Hepatic stellate cell (primary cell): ENCODE measurements at places on chromosomes 2 and 18.
A peak's percentile ranks its signal among the peaks of the same experiment; 100 is the strongest.

DNA sequence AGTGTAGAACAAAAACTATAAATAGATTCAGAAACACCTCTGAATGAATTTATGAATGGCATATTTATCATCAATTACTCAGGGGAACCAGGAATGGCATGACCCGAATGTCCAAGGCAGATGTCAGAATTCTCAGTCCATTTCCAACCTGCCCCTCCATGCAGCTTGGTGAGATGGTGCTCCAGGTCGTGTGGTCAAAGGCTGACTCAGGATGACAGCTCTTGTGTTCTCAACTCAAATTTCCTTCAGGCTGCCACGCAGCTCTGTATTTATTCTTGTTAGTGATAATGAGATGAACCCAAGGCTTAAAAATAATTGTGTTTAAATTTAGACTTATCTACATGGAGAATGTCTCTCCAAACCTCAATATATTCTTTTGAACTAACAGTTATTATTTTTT is 146.9 kb downstream of the METTL4 start:
- DNase-seq: no peak

DNA sequence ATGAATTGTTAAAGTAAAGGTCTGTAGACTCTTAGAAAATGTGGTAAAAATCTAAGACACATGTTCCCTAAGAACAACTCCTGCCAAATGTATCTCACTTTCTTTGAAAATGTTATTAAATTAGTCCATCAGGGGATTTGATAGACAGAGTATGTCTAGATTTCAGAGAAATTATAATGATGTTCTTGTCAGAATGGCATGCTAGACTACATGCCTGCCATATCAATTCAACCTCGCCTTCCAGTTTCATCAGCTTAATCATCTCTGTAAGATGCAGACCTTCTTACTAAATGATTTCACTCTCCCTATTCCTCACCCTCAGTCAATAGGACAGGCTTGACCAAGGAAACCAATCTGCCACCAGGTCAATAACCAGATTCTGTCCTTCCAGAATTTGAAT is 368.4 kb downstream of the TXNL1 start:
- no peak for DNase-seq

GRCh38 chr2:8589721-8590120 is 92.1 kb upstream of the ID2 start:
- no peak for DNase-seq

DNA sequence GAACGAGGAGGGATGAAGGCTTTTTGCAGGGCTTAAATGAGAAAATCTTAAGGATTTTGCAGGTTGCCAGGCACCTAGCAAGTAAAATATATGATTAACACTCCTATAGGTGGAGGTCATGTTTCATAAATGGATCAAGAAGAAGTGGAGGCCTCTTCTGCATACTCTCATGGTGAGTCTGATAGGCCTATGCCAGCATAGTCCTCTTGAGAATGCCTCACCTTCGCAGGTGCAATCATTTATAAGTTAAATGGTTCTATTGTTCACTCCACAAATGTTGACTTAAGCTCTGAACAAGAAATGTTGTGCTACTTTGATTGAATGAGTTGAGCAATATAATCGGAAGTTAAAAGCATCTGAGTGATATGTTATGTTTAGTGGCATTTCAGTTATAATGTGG is 12.1 kb downstream of the LRRTM1 start:
- DNase-seq: no peak

GRCh38 chr2:79982445-79982844 is 322.1 kb downstream of the LRRTM1 start:
- no peak for DNase-seq

GRCh38 chr18:75625966-75626365 is 198.5 kb upstream of the SMIM21 start:
- no peak for DNase-seq

- DNase-seq: no peak
These were observed 91.5 kb upstream of the HS6ST1 start for GRCh38 chr2:128410035-128410757.

GRCh38 chr2:27988306-27988705 is 97.8 kb downstream of the BABAM2 start:
- no peak for DNase-seq

DNA sequence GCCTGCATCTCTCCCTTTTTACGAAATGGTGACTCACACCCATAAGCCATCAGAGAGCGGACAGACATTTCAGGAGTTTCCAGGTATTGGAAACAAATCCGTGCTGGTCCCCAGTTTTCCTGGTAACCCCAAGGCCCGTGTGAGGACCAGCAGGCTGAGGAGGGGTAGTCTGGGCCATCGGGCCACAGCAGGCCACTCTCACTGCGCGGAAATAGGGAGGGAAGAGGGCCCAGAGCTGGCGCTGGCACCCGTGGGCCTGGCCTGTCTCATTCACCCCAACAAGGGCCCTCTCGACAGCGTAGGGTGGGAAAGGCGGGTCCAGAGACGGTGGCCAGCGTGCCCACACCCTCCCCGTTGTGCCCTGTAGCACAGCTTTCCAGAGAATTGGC is 13.7 kb upstream of the FAHD2A start:
- DNase-seq: peak; percentile 1

GRCh38 chr2:18311420-18312195 is 248.8 kb downstream of the RDH14 start:
- no peak for DNase-seq

DNA sequence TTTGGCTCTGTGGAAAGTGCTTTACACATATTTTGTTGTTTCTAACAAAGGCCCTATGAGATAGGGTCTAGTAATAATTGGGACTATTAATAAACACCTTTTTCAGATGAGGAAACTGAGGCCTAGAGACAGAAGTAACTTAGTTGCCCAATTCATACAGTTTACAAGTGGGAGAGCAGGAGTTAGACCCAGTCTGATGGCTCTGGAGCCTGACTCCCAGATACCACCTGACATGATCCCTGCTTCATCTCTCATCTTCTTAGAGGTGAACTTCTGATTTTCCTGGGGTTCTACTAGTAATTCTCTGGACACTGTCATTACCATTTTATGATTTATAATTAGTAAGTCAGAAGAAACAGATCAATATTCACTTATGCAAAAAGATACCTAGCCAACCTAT is 49.1 kb upstream of the OTX1 start:
- no peak for DNase-seq

DNA sequence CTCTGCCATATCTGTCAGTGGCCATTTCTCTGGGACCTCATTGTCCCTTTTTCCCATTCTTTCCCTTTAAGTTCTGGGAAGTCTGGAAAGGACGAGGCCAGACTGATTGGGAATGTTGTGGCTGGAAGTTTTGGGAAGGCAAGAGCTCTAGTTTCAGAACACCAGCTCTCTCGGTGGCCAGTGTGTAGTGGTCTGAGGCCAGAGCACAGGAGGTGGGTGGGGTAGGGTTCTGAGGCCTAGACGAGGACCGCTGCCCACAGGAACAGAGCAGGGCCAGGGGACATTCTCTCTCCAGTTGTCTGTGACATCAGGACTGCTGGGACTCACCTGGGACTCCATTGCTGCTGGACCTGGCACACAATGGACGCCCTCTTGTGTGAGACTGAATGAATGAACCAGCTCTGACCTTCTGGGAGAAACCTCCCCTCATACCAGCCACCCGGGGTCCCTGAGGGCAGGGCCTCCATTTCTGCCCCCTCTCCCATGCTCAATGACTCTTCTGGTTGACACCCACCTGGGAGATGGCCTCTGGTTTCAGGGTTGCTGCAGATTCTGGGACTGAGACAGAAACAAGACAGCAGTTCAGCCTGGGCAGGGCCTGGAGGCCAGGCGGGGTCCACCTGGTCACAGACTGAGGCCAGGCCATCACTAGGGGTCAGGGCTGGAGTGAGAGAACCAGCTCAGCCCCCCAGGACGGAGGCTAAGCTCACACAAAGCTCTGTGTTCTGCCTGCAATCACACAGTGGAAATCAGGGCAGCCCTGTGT is 8.4 kb upstream of the NPPC start:
- DNase-seq: no peak

GRCh38 chr2:134250840-134251461 is 2.9 kb upstream of the MGAT5 start:
- no peak for DNase-seq

DNA sequence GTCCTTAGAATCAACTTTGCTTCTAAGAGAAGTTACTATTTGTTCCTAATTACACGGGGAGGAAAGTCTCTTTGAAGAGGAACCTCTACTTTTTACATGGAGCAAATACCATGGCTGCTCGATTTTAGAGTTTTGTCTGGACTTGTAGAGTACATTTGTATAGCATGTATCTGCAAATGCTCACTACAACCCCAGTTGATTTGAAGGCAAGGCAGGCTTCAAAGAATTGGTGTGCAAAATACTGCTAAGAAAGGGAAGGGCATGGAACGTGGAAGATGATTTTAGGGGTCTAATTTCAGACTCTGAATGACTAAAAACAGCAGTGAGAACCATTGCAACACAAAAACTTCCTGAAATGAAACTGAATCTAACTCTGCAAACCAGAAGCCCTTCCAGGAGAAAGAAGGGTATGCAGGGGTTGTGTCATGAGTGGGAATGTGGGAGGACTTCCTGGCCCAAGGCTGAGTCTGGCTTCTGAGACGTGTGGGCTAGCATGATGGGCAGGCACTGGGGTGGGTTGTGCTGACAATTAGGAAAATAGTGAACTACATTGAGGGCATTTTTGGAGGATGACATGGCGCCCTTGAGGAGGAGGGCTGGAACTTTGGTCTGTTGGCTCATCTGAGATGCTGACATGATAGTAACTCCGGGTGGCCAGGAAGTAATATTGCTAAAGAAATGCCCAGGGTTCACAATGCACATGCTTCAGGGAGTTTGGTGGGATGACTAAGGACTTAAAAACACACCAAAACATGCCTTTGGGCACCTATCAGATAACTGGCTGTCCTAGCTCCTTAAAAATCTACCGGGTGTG is 18.9 kb upstream of the IL1R2 start:
- peak; percentile 80 for DNase-seq

DNA sequence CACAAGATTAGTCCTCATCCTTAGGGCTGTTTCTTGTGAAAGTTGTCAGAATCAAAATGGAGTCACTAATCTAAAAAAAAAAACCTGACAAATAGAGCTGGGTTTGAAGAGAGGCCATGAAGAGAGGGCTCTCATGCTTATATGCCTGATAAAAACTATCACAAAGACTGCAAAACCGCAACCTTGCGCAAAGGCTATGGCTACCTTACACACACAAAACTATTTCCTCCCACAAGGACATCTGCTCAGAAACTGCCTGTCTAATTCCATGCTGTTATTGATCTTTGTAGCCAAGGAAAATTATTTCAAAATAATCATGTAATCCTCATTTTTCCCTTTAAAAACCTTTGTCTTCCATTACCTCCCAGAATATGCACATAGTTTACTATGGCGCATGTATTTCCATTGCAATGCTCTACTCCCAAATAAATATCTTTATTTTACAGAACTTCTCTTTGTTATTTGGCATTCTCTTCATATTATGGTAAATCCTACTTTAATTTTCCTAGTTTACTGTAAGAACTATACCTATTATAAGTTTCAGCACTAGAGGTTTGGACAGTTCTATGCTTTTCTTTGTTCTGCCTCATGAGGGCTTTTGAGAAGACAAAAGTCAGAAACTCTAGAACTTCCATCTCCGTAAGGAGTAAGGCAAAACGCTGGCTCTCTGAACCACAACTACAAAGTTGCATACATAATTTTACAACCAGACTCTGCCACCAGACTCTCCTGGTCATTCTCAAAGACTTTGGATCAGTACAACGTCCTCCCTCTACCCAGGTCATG is 9.6 kb upstream of the DPYSL5 start:
- no peak for DNase-seq

DNA sequence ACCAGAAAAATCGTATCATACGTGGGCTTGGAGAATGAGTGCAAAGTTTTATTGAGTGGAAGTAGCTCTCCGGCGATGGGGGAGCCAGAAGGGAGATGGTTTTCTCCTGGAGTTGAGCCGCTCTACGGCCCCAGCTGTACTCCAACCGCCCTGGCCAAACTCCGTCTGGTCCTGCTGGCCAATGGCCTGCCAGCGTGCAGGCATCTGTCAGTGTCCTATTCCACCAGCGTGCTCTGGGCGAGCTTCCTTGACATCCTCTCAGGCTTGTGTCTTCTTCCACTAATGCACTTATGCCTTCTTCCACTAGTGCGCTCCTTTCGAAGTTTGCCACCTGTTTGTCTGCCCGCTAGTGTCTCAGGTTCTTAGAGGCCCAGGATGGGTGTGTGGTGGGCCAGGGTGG is 345.5 kb upstream of the CDH19 start:
- no peak for DNase-seq

DNA sequence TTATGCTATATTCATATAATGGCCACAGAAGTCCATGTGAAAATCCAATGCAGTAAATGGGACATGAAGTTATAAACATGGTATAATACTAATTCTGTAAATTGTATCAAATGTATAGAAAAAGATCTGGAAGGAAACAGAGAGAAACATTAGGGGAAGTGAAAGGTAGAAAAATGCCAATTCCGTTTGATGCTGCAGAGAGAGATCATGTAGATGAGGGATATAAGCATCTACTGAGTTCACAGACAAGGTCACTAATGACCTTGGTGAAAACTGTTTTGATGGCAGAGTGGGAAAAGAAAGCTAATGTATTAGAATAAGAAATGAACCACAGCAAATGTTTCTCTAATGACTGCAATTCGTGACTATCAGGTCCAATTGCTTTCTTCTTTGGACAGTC is 56.0 kb downstream of the BARD1 start:
- DNase-seq: no peak

DNA sequence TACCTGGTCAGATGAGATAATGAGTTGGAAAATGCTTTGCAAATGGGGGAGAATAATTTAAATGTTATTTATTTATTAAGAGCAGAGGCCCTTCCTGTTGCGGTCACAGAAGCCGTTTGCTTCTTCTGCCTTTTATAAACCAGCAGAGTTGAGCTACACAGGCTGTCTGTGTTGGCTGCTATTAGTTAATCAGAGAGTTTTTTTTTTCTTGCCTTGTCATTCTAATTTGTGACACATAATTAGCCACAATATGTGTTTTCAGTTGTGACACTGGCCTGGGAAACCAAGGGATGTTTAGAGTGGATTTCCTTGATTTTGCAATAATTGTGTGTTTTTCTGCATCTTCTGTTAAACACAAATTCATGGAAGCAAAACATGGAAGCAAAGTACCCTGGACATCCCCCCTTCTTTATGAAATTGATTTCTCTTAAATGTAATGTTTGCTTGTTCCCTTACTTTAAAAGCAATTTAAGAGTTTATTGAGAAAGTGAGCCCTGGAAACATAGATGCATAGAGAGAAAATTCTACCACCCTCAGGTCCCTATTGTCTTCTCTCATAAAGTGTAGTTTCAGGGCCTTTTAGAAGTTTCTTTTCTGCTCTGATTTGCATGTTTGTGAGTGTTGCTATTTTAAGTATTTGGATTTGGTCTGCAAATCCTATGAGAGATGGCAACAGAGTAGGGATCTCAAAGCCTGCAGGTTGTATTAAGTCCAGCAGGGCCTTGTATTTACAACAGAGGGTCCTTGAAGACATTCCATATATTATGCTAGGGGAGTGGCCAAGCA is 22.8 kb upstream of the IL37 start:
- no peak for DNase-seq

GRCh38 chr2:64700133-64700809 is 46.6 kb upstream of the SERTAD2 start:
- DNase-seq: no peak

DNA sequence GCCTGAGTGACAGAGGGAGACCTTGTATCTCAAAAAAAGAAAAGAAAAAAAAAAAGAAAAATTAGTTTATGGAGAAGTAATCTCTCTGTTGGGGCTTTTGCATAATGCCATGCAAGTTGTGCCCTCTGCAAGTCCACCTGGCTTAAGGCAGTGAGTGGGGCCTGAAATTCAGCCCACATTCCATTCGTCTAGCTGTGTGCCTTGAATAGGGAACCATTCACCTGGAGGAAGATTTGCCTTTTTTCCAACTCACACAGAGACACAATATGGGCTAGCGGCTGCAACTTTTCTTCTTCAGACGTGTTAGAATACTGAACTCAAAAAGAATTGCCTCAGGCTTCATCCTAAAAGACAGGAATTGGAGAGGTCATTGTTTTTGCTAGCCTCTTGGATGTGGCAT is 160.0 kb upstream of the STON1 start:
- no peak for DNase-seq
